ENCODE measurements at places on chromosomes 2 and 18.

DNA sequence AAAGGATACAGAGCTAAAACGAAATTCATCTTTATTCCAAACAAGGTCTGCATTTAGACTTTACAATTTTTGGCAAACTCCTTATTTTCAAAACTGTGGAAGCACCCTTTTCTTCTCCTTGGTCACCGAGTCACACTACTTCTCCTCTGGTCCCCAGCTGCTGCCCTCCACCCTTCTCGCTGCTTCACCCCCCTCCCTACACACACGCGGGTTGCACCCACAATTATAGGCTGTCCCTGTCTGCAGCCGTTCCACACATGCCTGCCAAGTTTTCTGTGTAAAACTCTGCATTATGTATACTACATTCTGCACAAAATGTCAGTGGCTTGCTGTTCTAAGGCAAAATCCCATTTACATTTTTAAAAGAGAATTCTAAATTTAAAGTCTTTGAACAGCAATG lies 63.5 kb downstream of the PTPN2 start:
- peak; percentile 79 for DNase-seq

DNA sequence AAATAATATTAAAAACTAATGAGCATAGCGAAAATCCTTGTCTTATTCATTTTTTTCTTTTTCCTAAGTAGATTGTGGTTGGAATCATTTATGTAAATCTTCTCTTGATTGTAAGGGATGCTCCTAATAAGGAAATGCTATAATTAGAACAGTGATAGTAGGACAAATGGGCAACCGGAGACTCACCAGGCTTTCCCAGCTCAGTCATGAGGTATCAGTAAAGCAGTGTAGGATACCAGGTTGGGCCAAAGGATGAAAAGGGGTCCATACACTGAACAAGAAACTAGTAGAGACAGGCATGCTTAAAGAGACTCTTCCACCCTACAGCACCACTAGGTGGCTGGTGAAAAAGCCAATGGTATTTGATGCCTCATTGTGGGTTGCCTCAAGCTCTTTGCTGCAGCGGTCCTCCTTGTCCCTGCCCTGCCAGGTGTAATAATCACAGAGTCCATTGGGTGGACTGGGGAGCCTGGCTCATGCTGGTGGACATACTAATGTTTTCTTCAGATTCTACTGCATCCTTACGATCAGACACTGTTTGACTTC lies 71.4 kb upstream of the FAM98A start:
- no peak for DNase-seq

- no peak for DNase-seq
These were observed 1853.7 kb upstream of the CELF4 start for GRCh38 chr18:39419315-39419714.

DNA sequence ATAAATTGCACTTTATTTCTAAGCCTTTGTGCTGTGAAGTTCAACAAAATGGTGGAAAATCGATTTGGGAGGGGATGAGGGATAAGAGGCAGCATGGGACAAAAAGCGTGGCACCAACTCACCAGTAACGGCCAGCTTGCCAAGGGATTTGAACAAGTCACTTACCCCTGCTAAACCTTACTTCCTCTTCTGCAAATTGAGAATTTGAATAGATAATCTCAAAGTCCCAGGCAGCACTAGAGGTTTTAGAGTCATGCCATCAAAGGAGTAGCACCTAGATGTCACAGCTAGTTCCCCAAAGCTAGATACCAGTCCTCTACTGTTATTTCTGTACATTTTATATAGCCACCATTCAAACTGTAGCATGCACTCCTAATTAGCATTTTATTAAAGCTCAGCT lies 83.7 kb upstream of the VRK2 start:
- DNase-seq, result no peak

DNA sequence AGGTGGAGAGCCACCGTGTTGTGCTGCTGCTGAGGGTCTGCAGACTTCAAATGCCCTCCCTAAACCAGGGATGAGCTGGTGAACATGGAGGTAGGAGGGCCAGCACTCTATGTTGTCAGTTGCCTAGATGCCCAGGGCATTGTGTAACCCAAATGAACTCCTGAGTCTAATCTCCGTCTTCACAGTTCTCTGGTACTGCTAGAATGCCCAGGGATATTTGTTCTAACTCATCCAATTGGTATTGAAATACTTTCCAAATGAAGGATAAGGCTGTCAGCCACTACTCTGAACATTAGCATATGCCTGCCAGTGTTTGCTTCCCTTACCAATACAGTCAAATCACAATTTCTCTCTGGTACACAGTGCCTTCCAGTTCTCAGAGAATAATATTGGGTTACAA lies 492.6 kb downstream of the SLC4A3 start:
- DNase-seq, result no peak

GRCh38 chr2:36445185-36445866 lies 89.7 kb downstream of the CRIM1 start:
- no peak for DNase-seq

DNA sequence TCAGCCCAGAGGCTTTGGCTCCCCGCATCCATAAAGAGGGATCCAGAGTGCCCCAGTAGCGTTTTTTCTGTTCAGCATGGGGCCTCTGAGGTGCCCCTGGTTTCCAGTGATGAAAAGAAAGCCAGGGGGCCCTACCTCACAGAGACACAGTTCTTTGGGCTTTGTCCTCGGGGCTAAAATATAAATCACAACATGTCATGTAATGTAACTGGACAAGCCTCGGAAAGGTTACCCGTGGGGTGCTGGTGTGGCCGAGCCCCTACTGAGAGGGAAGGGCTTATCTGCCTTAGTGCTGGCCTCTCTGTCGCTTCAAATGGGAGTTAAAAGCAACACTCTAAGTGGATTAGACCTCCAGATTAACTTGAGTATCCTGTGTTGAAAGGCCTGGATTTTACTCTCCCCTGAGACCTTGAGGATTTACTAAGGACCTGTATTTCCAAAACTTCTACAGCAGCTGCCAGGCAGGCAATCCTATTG lies 251.6 kb upstream of the APCDD1 start:
- DNase-seq, result no peak

- no peak for DNase-seq
These were observed 114.1 kb upstream of the OSR1 start for GRCh38 chr2:19472391-19472978.

DNA sequence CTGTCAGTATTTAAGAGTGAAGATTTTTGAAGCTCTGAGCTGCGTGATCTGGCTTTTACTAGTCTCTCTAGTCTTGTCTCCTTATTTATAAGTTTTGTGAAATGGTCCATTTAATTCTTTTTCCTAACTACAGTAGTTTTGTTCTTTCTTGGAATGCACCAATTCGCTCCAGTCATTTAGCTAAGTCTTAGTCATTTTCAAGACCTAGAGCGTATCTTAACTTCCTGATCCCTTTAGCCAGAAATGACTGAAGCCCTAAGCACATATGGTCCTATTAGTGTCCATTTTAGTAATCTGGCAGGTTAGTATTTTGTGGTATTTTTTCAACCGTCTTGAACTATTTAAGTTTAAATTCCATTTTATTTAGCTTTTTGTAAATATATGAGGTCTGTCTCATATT lies 3.6 kb downstream of the BIRC6 start:
- no peak for DNase-seq

DNA sequence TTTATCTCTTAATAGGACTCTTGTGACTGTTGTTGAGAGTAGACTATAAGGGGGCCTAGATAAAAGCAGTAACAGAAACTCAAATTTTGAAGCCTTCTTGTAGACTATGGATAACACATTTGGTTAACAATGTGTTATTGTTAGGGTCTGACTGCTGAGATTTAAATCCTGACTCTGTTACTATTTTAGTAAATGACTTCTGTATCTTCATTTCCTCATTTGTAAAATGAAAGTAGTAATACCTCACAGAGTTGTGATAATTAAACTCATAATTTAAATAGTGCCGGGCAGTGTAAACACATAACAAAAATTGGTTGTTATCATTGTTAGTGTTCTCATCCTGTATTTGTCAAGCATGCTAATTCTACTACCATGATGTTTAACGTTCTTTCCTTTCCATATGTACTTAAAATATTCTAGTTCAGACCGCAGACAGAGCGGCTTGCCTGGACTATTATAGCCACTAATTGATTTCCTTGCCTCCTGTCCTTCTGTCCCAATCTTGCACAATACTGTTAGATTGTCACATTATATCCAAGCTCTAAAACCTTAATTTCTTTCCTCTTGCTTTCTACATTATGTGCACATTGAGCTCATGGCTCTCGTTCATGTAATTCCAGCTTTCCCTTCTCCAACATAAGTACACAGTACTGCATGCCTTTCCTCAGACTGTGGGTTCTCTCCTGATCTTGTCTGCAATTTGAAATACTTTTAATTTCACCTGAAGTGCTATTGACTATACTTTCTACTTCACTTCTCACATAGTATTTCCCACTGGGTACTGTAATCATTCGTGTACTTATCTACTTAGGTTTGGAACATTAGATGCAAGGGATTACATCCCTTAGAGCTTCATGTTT lies 48.4 kb downstream of the RBBP8 start:
- no peak for DNase-seq

- no peak for DNase-seq
These were observed 334.3 kb downstream of the FIGN start for GRCh38 chr2:163401481-163401880.

- no peak for DNase-seq
These were observed 208.9 kb downstream of the ASB1 start for GRCh38 chr2:238635647-238636051.
